ENCODE measurements at places on chromosomes 11 and 22. TPM values are rescaled to one million over a fixed set of nuclear protein-coding genes. Genes with fewer than 3 reads are reported as not detected.

GRCh38 chr11:94130298-94131046, 1.8 kb downstream of the PANX1 start:
- no peak for DNase-seq
- no peaks in the 10 kb centered on the region for H3K36me3 ChIP-seq
- H3K4me3 ChIP-seq = no peak overlapping the region

DNA sequence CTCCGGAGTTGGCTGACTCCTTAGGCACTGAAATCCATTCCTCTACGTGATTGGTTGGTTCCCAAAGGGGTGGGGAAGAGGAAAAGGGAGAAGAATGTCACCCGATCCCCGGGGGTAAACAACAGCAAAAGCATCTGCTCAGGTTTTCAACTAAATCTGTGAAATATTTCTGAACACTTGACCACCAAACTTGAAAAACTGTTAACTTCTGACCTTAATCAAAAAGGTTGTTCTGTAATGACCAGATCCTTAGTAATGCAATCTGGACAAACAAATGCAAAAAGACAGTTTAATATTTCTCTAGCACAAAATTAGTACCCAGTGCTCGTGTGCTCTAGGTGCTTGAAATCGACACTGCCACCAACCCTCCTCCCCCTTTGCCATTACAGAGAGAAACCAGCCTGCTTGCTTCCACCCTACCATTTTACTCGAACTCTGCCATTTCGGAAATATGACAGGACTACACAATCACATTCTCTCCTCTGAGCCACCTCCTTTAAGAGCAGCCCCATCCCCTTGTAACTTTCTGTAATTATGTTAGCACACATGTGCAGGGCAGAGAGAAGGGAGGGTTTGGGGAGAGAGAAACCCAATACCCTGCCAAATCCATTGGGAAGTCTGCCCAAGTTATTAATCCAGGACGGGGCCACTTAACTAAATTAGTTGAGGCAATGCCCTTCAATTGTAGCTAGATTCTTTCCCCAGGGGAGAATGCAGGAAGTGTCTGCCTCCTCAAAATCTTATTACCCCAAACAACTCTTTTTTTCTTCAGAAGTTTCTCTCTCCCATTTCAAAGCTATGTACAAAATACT, 113.8 kb downstream of the RBFOX2 start:
- DNase-seq = peak; percentile 69
- no peaks in the 10 kb centered on the region for H3K27me3 ChIP-seq
- peak overlapping the region; percentile 81 for H3K27ac ChIP-seq
- no peaks in the 10 kb centered on the region for H3K36me3 ChIP-seq

The CYB5R2 gene
- total RNA-seq = 7.2 TPM

- no peaks in the 10 kb centered on the region for H3K4me1 ChIP-seq
- no peaks in the 10 kb centered on the region for H3K27me3 ChIP-seq
- H3K36me3 ChIP-seq = no peaks in the 10 kb centered on the region
- no peak for DNase-seq
These were observed 2.8 kb upstream of the CYTH4 start for GRCh38 chr22:37279331-37280181.

The NDUFS3 gene
- 78.5 TPM for total RNA-seq

DNA sequence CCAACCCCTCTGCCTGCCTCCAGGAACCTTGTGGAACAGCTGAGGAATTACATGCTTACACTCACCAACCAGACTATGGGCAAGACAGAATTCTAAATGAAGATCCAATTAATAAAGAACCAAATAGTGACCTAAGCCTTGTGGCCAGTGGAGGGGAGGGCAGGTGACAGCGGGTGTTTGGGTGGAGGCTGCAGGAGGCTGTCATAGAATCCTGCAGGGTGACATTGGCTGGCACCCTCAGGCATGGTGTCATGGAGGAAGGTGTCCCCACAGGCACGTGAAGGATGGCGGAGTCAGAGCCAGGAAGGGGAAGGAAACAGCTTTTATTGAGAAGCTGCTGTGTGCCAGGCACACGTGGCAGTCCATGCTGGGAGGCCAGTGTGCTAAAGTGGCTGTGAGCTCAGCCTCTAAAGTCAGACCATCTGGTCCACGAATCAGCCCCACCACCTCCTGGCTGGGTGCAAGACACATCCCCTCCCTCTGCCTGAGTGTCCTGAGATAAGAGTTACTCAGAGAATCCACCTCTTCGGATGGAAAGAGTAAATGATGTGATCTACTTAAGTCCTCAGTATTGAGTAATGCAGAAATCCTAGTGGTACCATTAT, 8.7 kb downstream of the MYO18B start:
- no peaks in the 10 kb centered on the region for H3K4me1 ChIP-seq
- H3K27me3 ChIP-seq = no peaks in the 10 kb centered on the region
- no peak overlapping the region for H3K27ac ChIP-seq
- DNase-seq = no peak
- H3K36me3 ChIP-seq = no peaks in the 10 kb centered on the region

DNA sequence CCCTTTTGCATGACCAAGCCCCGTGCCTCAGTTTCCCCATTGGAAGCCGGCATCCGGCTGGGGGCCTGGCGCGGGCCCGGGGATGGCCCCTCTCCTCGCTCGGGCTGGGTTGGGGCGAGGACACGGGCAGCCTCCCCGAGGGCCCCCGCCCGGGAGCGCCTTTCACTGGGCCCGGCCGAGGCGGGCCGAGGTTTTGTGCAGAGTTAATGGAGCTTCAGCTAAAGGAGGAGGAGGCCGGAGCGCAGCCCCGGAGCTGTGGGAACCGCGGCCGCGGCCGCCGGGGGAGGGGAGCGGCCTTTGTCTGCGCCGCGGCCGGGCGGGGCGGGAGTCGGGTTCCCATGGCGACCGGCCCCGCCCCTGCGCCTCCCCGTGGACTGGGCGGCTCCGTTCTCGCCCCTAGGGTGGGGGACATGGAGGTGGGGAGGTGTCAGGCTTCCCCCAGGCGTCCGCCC, 1.4 kb upstream of the MAPK11 start:
- peaks cover 17% of the 10 kb centered on the region for H3K36me3 ChIP-seq
- H3K4me1 ChIP-seq = peaks cover 51% of the 10 kb centered on the region
- DNase-seq = peak; percentile 60
- H3K27me3 ChIP-seq = no peaks in the 10 kb centered on the region

DNA sequence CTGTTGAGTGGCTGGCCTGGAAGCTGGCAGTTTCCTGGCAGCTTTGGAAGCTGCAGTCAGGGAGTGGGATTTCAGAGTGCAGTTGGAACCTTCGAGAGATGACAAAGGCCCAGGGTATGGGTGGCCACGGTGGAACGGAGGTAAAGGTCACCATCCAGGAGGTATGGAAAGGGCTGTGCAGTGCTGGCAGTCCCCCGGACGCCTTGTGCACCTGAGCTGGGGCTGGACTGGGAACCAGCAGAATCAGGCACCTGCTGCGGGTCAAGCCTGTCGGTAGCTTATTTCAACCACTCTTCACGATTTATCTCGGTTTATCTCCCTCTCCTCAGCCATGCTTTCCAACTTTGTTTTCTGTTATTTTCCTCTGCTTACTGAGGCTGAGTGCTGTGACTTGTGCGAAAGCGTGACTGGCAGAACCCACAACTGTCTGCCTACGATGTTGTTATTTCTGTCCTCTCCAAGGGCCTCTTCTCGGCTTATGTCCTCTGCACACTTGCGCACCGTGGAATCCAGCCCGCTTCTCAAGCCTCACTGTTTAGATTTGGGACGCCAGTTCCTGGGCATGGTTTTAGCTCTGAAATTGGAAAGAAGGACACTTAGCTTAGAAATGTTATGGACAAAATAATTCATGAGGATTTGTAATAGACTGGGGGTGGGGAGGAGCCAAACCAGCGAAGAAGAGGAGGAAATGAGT, 24.0 kb upstream of the ATXN10 start:
- peak overlapping the region; percentile 96 for H3K27ac ChIP-seq
- peaks cover 16% of the 10 kb centered on the region for H3K4me1 ChIP-seq
- no peaks in the 10 kb centered on the region for H3K27me3 ChIP-seq
- no peak overlapping the region for H3K4me3 ChIP-seq
- DNase-seq = peak; percentile 86

Data from thyroid gland (tissue), 4 donors.